HFF-Myc (cell line): ENCODE measurements at places on chromosomes 5 and 9.

DNA sequence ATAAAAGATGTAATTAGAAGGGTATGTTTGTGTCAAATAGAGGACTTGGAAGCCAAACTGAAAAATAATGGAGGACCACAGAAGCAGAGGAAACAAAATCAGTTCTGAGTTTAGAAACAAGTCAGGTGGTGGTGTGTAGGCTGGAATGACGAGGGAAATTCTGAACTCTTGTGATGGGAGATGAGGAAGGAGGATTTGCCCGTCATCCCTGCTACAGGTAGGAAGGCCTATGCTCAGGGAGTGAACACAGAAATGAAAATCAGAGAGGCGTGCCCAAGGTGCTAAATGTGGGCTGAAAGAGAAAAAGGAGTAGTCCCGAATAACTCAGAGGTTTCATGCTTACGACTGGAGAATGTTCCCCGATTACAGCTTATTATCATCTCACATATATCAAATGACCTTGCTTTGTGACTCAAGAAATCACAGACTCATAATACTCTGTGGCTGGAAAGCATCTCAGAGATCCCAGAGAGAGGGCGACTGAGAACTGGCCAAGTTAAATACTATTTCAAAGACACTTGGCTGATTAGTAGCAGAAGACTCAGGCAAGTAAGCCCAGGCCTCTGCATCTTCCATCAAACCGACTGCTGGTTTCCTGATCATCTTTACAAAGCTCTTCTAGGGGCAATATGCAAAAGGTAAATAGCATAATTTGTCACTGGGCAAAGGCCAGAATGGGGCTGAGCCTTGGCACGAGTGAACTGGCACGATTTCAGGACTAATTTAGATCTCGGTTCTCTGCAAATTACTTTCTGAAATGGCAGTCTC, 126.0 kb downstream of the SUSD1 start:
- DNase-seq = no peak

DNA sequence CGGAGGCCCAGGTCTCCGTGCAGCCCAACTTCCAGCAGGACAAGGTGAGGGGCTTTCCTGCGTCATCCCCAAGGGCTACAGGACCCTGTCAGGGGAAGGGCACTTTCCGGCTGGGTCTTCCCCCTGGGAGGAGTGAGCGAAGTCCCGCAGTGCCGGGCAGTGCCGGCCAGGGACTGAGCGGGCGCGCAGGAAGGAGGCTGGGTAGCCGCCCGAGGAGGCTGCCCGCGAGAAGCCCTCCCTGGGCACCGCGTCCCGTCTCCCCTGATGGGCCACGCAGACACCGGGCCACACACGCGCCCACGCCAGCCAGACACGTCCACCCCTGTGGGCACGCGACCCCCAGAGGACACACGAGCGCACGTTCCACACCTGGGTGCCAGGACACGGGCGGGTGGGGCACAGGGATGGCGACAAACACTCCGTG, 357 bp downstream of the PTGDS start:
- no peak for DNase-seq

- no peak for DNase-seq
Observed at GRCh38 chr9:112274600-112274999, 58.8 kb downstream of the PTBP3 start.

GRCh38 chr5:132661231-132662003, 3.4 kb downstream of the IL13 start:
- DNase-seq = no peak

GRCh38 chr9:71725590-71726338, 42.5 kb downstream of the CEMIP2 start:
- peak; percentile 78 for DNase-seq

DNA sequence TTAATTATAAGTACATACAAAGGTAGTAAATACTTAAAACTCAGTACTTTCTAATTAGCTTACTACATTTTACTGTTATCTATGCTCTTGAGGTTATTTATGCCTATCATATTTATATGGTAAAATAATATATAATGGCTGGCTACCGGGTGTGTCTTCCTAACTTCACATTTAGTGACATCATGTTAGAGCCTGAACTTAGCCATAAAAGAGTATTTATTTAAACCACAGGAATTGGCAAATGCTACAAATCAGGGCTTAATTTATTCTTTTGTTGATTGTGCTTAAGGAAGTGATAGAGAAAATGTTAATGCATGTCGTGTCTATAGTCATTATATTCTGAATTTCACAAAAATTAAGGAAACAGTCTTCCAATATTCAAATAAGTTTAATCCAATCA, 73.1 kb downstream of the NDUFAF2 start:
- DNase-seq = no peak

DNA sequence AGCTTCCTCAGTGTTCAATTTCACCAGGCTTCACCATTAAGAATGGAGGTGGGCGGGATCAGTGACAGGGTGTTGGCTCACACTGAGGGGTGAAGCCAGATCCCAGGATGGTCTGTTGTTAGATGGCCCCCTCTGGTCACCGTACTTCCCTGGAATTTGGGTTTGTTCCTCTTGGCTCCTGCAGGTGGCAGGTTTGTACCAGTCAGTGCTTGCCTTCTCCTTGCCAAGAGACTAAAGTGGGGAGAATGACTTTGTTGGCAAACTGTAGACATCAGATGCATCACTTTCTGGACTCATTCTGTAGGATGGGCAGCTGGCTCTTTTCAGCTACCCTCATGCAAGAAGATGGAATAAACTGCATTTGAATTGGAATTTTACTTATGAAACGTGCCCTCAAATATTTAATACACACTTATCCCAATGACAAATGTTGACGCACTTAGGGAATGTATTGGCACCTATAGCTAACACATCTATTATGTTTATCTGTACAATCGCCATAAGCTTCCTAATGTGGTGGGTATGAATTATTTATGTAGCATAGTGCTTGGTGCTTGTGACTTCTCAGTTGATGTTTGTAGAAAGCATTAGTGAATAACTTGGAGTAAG, 31.4 kb upstream of the ANKRD55 start:
- no peak for DNase-seq

DNA sequence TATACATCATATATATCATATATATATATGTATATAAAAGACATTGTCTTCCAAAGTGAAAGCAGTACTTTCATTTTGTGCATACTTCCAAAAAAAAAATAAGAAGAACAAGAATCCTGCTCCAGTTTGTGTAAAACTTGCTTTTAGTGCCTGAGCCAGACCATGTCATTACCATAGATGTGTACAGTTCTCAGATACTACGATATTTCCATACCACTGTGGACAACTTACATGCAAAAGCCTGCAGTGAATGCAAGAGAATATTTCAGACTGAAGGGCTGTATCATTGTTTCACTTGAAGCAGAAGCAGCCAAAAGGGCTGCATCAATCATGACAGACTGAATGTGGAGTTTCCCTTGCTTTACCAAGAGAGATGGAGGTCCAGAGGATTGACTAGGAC, 72.6 kb upstream of the CYLC2 start:
- DNase-seq = no peak

DNA sequence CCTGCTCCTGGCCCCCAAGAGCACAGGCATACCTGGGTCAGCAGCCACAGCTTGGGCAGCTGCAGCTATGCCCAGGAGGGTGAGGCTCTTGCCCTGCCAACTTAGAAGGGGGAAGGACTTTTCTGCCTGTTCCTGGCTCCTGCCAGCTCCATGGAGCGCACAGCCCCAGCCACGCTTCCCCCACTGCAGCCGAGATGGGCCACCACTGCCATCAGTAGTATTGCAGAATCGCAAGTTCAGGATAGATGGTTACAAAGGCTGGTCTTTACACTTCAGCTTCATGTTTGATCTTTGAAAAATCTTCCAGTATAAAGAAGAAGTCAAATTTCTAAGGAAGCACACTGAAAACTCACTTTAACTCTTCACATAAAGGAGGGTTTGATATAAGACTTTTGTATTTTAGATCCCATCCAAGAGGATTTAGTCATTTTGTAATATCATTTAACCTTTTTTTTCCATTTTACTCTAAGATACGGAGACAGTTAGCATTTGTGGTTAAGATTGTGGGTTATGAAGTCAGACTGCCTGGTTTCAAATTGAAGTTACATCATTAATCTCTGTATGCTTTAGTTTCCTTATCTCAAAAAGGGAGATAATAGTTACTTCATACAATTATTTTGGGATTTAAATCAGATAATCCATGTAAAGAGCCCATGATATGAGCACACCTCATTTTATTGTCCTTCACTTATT, 81.8 kb downstream of the NLN start:
- DNase-seq = no peak

DNA sequence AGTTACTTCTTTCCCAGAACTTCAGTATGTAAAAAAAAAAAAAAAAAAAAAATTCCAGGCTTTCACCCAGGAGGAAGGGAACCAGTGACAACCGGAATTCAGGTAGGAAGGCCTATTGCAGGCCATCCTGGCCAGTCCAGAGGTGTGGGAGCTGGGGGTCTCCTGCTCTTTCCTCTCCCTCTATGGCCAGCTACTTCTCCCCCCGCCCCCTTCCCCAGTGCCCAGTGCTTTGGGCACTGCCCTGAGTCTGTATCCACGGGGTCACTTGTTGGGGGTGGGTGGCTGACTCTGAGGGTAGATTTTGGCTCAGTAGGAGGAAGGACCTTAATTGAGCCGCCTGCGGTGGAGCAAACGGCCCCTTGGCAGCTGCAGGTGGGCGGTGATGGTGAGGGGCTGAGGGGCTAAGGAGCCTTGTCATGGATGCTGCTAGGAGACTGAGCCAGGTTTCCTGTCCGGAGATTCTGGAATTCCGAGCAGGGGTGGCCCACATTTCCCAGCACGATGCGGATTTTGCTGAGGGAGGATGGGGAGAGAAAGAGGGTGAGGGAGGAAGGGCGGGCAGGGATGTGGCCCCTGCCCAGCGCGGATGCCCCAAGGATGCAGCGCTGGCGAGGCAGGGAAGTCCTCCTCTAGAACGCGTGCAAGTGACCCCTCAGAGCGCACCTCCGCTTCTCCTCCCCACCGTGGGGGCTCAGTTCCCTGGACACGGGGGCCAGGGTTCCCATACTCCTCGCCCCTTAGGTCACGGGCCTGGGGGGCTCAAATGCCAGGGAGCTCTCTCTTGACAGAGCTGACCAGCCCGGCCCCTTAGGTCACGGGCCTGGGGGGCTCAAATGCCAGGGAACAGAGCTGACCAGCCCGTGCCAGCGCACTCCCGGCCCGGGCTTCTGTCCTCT, 1.2 kb upstream of the PHF2 start:
- no peak for DNase-seq

DNA sequence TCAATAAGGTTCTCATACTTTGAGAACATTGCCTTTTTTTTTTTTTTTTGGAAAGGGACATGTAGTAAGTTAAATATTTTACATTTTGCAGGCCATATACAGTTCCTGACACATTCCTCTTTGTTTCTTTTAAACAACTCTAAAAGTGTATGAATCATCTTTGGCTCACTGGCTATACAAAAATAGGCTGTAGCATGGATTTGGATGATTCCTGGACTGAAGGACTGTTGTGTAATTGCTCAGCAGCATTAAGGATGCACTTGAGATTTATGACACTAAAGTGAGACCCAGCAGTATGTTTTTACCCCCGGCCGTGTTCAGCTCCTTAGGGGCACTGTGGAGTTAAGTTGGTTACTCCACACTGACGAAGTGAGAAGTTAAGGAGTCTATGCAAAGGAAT, 41.3 kb downstream of the VPS13A start:
- DNase-seq = peak; percentile 22

DNA sequence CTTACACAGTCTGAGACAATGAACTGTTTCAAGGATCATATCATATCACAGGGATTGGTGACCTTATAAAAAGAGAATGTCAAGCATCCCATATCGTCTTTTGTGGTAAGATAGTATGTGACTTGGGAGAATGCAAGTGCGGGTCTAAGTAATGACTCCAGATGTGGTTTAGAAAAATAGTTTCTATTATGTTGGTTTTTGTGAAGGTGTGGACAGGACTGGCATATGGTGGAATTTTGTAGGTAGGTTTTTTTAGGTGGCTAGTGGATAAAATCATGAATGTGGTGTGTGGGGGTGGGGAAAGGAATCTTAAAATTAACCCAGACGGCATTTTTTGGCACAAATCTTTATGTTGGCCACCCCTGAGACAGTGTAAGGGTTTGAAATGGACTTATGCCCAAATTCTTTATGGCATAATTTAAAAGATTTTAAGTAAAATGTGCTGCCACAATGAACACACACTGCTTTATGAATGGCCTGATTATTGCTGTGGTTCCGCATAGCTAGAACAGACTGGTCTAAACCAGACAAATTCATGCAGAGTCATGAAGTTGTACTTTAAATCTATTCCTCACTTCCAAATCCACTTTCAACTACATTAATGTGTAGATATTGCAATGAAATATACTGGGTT, 204.8 kb upstream of the HAPLN1 start:
- DNase-seq = no peak

GRCh38 chr5:168793841-168794837, 215.0 kb upstream of the PANK3 start:
- no peak for DNase-seq

DNA sequence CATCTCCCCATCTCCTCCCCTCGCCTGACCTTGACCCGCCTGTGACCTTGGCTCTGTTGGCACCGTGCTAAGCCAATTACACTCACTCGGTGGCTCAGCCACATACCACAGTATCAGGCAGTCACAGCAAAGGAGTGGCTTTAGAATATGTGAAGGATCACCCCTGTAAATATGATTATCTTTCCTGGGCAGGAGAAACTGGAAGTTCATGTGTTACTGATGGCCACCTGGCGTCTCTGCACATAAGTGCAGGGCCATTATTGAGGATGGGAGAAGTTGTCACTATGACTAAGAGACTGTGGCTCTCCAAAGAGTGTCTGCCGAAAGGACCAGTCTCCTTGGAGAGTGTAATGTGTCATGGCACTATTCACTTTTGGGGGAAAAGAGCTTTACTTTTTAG, 116.9 kb upstream of the S1PR3 start:
- no peak for DNase-seq

GRCh38 chr5:63170486-63170885, 591.9 kb downstream of the LRRC70 start:
- DNase-seq = no peak

DNA sequence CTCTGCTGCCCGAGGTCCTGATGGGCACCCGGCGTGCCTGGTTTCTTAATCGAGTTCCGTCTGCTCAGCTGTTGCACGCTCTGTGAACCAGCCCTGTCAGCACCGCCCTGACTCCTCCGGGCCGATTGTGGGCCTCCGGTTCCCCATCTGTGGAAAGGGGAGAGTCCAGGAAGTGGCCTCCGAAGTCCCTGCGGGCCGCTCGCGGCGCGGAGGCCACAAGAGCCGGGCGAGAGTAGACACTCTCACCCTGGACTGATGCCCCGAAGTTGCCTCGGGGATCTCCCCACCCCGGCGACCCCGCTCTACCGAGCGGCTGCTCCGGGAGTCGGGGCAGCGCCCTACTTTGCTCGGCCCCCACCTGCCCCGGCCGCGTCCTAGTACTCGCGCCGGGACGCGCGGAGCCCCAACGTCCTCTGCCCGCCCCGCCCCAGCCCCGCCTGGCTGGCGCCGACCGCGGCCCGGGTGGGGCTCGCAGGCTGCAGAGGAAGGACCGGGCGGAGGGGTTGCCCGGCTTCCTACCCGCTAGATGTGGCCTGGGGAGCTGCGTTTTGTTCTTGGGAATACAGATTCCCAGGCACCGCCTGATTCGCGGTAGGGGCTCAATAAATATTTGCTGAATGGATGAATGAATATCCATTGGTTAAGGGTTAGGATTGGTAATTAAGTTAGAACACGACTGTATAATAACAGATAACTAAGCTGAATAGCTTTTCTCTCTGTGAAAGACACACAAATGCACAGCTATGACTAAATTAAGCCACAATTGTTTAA, 935 bp upstream of the ZNF367 start:
- no peak for DNase-seq
